ENCODE measurements at places on chromosomes 2 and 18. TPM values are rescaled to one million over a fixed set of nuclear protein-coding genes. Genes with fewer than 3 reads are reported as not detected.

Gene C2orf72
- total RNA-seq = 3.0 TPM

Gene PPP1R1C
- not detected for total RNA-seq

- peak; percentile 85 for DNase-seq
Observed at GRCh38 chr2:99448556-99448955, 41.3 kb downstream of the REV1 start.

- DNase-seq = peak; percentile 65
Observed at GRCh38 chr2:131105950-131106801, 1.0 kb downstream of the PLEKHB2 start.

- DNase-seq = no peak
Observed at GRCh38 chr2:198102856-198103255, 298.5 kb downstream of the PLCL1 start.

GRCh38 chr2:64203858-64204632 lies 59.8 kb upstream of the PELI1 start:
- DNase-seq = no peak

- no peak for DNase-seq
Observed at GRCh38 chr2:106117882-106118684, 76.0 kb downstream of the UXS1 start.

- no peak for DNase-seq
Observed at GRCh38 chr2:193409951-193410350, 1215.2 kb upstream of the TMEFF2 start.

DNA sequence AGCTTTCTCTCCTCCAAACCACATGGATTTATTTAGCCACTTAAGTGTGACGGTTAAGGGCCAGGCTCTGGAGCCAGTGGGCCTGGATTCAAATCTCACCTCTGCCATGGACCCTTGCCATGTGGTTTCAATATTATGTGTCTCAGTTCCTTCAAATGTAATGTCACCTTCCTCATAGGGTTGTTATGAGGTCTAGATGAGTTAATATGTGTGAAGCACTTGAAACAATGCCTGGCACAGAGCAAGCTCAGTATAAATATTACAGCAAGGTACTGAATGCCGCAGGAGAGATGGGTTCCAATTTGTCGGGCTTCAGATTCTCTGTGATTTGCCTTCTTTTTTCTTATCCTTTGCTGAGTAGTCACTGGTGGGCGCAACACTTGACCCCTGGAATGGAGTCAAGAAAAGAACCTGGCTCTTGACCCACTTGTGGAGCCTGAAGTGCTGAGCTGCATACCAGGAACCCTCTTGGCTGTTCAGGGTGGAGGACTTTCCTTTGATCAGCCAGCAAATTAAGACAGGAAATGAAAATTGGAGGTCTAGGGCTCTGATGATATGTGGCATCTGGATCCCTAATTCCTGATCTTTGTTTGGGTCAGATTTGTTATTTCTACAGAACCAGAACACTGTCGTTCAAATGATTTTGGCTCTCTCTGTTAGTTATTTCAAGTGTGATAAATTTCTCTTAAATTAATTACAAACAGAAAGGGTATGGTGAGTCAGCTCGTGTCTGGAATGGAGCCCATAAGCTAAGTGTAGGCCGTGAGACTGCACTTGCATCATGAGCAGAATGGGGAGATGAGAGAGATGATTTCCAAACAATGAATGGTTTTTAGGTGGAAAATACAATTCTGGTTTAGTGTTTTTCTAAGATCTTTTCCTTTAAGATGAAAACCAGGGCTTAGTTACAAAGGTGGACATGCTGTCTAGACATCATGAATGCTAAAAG lies 293.0 kb downstream of the KCNS3 start:
- peak; percentile 6 for DNase-seq

GRCh38 chr18:77433076-77433475 lies 183.4 kb downstream of the GALR1 start:
- no peak for DNase-seq

DNA sequence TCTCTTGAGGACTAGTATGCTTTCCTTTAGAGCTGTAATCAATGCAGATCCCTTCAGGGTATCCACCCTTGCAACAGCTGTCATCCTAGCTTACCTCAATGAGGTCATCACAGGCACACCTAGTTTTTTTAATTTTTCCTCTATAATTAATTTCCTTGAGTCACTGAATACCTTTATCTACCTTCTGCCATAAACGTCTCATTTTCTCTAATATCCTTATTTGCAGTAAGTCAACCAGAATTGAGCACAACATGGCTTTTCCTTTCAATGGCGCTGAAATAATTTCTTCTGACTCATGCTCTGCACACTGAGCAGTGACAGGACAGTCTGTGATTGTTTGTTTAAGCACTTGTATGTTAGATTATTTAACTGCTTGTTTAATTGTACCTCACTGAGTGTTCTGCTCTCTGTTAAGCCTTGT lies 49.4 kb downstream of the ETAA1 start:
- DNase-seq = no peak

Gene POU3F3
- not detected for total RNA-seq

GRCh38 chr2:95030496-95030895 lies 5.0 kb downstream of the MAL start:
- no peak for DNase-seq

DNA sequence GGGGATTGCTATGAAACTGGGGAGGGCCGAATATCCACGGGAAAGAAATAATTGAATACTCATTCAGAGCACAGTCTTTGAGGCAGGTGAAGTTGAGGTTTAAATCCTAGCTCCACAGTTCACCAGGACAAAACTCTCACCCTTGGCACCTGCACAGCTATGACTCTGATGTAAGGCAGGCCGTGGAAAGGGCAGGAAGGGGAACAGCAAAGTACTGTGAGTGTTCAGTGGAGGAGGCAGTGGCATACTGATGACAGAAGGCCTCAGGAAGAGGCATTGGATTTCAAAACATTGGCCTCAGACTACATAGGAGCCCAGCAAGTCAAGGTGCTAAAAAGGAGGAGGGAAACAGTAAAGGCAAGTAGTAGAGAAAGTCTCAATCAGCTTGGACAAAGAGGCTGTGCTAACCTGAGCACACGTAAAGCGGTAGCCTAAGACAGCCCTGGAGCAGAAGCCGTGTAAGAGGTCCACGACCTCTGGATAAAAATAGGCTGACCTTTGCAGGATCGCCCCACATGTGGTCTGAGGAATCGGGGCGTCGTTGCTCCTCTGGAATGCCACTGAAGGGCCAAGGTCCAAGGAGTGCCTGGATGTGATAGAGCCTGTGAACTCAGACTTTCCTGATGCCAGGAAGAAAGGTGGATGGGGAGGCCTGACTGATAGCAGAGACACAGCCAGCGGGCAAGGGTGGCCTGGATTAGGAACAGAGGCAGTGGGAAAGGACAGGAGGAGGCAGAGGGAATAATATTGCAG lies 243.6 kb downstream of the PID1 start:
- no peak for DNase-seq

- no peak for DNase-seq
Observed at GRCh38 chr2:71859211-71859847, 288.3 kb downstream of the CYP26B1 start.

Gene STPG4
- total RNA-seq = 0.70 TPM

DNA sequence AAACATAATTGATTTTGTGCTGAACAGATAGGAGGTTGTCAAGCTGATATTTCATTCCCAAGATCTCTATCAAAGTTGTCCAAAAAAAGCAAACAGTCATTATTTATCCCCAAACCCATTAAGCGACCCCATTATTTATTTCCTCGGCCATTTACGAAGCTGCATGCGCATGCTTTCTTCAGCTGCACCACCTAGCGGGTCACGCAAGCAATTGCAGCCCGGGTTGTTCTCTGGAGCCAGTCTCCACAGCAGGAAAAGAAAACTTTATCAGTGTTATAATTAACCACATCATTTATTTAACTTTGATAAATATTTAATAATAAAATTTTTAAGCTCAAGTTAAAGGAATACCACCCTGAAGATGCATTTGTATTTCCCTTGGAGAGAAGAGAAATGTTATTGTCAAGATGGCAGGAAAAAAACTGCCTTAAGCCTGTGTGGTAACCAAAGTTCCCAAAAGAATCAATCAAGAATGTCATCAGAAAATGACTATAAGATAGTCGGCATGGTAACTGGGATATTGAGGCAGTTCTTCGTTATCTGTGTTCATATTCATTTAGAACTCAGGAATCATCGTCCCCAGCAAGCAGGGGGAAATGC lies 304.7 kb downstream of the FBXO15 start:
- DNase-seq = peak; percentile 22

Gene CNGA3
- total RNA-seq = not detected

DNA sequence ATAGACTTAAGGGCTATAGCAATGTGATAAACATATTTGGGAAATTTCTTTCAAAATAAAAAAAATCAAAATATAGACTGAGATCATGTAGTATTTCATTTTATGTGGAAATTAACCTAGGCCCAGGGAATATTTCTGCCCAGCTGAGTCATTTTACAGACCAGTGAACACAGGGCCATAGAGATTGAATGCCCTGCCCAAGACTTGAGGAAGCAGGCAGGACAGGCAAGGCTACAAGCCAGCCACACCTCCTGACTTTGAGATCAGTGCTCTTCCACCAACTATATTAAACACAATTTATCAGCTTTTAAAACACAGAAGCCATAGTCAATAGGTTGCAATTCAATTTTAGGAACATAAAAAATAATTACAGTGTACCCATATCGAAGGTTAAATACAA lies 12.9 kb downstream of the CCDC148 start:
- DNase-seq = no peak

Gene MEP1B
- total RNA-seq = not detected

DNA sequence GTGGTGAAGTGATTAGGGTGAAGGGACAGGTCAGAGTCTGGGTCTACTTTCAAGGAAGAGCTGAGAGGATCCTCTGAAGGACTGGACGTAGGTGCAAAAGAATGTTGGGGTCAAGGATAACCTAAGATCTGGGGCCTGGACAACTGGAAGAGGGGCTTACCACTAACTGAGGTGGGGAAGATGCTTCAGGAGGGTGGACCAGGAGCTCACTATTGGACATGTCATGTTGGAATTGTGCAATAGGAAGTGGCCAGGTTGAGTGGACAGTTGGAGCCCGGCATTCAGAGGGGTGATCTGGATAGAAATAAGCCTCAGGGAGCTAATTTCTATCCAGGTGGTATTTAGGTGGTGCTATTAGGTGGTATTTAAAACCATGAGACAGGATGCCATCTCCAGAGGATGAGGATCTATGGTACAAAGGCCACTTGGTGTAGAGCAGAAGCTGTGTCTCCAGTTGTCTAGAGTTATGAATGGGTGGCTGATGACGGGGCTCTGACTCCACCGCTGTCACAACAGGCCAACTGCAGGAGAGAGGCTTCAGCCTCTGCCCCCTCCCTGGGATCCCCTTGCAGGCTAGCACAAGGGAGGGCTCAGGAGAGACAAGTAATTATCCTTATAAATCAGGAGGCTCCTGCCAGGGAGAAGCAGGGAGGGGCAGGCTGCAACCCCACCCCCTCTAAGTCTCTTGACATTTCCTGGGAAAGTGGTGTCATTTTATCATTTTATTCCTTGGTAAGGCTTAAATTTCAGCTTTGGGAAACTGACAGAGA lies 158.0 kb downstream of the SMAD7 start:
- DNase-seq = no peak

Gene SLC5A7
- not detected for total RNA-seq

Gene LINC00305
- total RNA-seq = not detected

Gene SP9
- not detected for total RNA-seq

GRCh38 chr2:37612382-37612781 lies 59.1 kb downstream of the CDC42EP3 start:
- no peak for DNase-seq

- DNase-seq = no peak
Observed at GRCh38 chr2:42905341-42906110, 113.1 kb upstream of the HAAO start.

DNA sequence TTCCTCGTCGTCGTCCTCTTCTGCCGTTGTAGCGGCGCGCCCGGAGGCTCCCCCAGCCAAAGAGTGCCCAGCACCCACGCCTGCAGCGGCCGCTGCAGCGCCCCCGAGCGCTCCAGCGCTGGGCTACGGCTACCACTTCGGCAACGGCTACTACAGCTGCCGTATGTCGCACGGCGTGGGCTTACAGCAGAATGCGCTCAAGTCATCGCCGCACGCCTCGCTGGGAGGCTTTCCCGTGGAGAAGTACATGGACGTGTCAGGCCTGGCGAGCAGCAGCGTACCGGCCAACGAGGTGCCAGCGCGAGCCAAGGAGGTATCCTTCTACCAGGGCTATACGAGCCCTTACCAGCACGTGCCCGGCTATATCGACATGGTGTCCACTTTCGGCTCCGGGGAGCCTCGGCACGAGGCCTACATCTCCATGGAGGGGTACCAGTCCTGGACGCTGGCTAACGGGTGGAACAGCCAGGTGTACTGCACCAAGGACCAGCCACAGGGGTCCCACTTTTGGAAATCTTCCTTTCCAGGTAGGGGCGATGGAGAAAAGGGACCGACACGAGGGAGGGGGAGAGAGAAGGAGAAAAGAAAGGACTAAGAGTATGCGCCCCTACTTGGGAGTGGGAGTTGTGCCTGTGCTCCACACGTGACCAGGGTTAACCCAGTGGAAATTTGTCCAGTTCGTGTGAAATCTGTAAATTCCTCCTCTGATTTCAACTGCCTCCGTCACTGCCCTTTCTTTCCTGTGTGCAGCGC lies 800 bp downstream of the HOXD13 start:
- peak; percentile 45 for DNase-seq

- peak; percentile 9 for DNase-seq
Observed at GRCh38 chr2:228646061-228646460, 464.6 kb upstream of the SPHKAP start.

Gene HMSD
- not detected for total RNA-seq

DNA sequence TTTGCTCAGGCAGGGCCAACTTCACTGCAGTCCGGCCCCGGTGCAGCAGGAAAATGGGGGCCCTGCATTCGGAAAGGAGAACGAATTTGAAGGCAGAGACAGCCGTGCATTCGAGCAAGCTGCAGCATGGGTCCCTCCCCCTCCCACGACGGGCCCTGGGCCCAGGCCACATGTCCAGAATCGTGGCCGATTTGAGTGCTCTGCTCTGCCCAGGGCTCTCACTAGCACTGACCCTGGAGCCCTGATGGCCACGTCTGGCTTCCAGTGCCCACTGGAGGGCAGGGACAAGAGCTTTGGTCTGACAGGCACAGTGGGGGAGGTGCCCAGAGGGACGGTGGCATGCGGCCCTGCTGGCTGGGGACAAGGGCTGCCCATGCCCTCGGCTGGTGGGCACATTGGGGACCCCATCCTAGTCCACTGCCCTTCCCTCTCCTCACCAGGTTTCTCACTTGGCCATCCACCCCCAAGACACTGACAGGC lies 14.4 kb upstream of the KLHL30 start:
- no peak for DNase-seq

GRCh38 chr2:29072971-29073725 lies 1.2 kb downstream of the PCARE start:
- DNase-seq = no peak

Gene REG1B
- not detected for total RNA-seq

GRCh38 chr2:112661656-112662305 lies 16.0 kb downstream of the SLC20A1 start:
- DNase-seq = no peak

Gene ATP6V1B1
- total RNA-seq = not detected

GRCh38 chr18:79413901-79414300 lies 18.2 kb downstream of the NFATC1 start:
- DNase-seq = no peak

GRCh38 chr2:172208791-172209325 lies 106.2 kb upstream of the DLX2 start:
- DNase-seq = peak; percentile 81
